Kidney epithelial cell (primary cell): ENCODE measurements at places on chromosomes 6 and 20. TPM values are rescaled to one million over a fixed set of nuclear protein-coding genes. Genes with fewer than 3 reads are reported as not detected.

- DNase-seq, result peak; percentile 4
Measured at GRCh38 chr6:95431637-95432228, 145.6 kb upstream of the MANEA start.

DNA sequence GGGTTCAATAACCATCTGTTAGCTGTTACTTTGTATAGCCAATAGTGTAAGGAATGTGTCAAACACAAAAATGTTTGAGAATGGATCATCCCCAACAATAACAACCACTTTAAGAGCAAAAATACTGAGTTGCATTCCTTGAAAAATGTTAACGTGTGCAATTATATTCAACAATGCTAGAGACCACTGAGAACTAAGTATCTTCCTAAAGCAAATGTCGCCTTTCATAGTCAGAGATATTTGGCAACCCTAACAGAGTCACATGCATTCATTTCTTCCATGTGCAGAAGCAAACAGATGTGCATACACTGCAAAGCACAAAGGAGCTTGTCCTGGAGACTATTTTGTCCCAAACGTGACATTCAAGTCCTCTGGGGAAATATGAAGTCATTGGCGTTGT is 448.6 kb downstream of the GJA1 start:
- no peak for DNase-seq

GRCh38 chr6:84442208-84442607 is 214.8 kb upstream of the CEP162 start:
- no peak for DNase-seq

The PPP1R14C gene
- 37.0 and 45.5 TPM in 2 replicates for total RNA-seq

DNA sequence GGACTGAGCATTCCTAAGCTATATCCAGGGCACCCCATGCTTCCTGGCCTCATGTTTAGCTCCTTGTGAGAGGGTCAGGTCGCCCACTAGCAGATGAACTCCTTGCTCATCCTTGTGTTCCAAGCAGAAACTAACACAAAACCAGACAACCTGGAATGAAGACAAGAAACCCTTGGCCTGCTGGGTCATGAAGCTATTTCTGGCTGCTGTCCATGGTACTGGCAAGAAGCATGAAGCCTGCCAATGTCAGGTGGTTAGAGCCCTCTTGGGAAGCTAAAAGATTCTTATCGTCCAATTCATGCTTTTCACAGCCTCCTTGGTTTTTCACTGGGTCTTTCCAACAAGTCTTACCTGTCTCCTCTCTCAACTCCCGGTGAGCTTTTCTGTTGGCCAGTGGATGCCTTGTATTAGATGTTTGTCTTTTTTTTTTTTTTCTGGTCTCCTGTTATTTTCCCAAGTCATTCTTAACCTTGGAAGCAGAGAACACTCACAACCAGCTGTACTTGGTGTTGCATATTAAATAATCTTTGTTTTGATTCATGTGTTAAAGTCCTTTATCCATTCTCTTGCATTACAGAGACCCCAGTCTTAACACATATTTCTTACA is 180.3 kb downstream of the ANKRD60 start:
- peak; percentile 10 for DNase-seq

The ZSCAN9 gene
- total RNA-seq, result 19.2 and 23.7 TPM in 2 replicates

DNA sequence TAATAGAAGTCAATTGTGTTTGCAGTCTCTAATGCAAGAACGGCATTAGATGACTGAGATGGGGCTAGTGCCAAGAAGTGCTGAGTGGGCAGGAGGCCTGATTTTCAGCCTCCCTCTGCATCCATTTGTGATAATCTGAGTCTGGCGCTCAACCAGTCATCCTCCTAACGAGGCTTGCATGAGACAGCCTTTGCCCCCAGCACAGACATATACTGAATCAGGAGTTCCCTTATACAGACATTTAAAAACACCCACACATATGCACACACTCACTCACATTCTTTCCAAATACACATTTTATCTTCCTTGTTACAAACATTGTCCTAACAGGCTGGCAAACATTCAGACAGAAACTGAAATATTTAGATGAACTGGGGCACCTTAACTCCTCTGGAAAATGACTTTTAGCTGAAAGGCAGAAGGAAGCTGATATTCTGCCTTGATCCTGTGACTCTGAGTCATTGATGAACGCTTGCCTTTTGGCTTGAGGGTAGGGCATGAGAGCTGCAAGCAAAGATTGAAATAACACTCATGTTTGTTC is 562.3 kb downstream of the DHX35 start:
- DNase-seq, result no peak

DNA sequence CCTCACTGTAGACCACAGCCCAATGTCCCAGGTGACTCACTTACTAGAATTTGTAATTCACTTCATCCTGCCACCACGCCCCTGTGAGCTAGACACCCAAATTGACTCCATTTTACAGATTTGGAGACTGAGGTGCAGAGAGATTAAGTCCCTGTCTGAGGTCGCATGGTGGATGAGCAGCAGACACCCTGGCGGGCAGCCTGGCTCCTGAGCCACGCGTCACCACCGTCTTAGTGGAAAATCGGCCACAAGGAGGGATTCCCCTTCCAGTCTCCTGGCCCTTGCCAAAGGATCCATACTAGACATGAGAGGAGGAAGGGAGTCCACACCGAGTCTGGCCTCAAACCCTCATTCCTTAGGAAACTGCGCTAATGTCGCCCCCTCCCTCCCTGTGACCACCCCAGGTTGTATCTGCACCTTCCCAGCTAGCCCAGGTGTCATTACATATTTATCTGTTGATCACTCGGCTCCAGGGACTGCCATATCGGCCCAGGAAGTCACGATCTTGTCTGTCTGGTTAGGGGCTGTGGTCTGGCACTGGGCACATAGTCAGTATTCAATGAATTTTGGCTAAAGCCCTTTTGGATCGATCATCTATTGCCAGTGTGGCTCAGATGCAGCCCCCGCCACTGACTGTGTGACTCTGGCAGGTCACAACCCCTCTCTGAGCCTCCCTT is 25.7 kb upstream of the PTGIS start:
- no peak for DNase-seq

The LZTS3 gene
- 10.4 and 11.3 TPM in 2 replicates for total RNA-seq

GRCh38 chr6:40936818-40937251 is 102.2 kb downstream of the UNC5CL start:
- DNase-seq, result peak; percentile 80

The SAYSD1 gene
- 10.5 and 11.3 TPM in 2 replicates for total RNA-seq

- no peak for DNase-seq
Measured at GRCh38 chr6:170248111-170248805, 42.6 kb downstream of the DLL1 start.

DNA sequence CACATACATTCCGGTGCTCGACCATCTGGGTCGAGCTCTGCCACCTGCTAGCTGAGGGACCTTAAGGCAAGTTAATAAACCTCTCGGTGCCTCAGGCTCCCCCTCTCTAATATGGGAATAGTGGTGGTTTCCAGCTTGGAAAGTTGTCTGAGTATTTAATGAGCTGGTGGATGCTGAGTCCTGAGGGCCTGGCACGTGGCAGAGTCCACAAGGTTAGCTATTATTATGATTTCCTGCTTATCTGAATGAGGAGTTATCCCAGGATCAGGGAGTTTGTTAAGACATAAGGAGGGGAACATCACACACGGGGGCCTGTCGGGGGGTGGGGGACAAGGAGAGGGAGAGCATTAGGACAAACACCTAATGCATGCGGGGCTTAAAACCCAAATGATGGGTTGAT is 80.1 kb upstream of the SLC22A23 start:
- DNase-seq, result no peak

DNA sequence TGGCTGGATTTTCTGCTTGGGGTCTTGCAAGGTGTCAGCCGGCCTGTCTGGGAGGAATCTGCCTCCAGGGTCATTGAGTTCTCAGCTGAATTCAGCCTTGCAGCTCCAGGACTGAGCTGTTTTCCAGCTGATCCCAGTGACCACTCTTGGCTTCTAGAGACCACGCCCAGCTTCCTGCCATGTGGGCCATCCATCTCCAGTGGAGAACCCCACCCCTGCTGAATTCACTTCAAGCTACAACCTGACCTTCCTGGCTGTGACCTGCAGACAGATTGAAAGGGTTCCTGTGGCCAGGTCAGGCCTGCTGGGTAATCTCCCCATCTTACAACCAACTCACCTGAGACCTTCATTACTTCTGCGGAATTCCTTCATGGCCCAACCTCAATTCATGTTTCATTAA is 26.5 kb upstream of the SYNDIG1 start:
- no peak for DNase-seq

DNA sequence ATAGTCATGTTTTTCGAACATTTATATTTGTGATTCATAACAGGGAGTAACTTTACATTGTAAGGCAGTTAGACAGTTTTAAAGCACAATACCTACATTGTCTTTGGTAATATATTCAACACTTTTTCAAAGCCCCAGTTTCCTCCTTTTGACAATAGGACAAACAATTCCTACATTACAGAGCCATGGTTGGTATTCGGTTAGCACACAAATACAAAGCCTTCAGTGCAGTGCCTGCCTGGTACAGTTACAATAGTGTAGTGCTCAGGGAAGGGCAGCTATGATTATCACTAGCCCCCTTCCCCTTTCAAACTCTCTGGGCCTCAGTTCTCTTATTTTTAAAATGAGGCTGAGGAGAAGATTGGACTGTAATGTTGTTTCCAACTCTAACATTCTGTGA is 207.8 kb downstream of the TPBG start:
- DNase-seq, result no peak

DNA sequence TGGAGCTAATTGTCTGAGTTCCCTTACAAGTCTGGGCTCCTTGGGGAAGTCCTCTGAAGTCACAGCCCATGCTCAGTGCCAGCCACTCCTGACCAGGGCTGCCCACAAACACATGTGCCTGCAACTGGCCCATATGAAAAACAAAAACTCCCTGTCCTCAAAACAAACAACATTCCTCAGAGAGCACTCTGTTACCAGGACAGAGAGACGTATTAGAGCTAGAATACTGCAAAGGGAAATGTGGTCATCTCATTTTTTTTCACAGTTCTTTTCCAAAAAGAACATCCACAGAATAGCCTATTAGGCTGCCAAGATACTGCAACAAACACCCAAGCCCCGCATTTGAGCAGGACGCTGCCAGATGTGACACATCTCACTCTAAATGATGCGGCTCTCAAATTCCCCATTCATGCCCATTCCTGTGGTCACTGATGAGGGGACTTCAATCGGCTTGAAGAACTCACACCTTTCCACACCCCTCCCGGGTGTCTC is 71.1 kb downstream of the SLC22A23 start:
- DNase-seq, result no peak

- no peak for DNase-seq
Measured at GRCh38 chr20:57274846-57275245, 8.4 kb upstream of the BMP7 start.

DNA sequence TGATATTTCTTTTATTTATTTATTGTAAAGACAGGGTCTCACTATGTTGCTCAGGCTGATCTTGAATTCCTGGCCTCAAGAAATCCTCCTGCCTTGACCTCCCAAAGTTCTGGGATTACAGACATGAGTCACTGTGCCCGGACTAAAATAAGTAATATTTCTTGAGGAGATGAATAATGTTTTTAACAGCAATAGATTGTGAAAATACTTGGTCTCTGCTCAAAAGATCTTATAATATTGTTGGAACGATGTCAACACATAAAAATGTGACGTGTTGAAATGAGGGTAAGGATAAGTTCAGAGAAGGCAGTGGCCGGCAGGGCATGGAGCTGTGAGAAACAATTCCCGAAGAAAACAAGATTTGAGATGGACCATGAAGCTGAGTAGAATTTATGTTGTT is 178.7 kb downstream of the GJA1 start:
- no peak for DNase-seq

The SLC24A3 gene
- total RNA-seq, result 0.08 TPM in 1 of 2 replicates, not detected in the other

The TFAP2C gene
- 0.17 and 0.41 TPM in 2 replicates for total RNA-seq

DNA sequence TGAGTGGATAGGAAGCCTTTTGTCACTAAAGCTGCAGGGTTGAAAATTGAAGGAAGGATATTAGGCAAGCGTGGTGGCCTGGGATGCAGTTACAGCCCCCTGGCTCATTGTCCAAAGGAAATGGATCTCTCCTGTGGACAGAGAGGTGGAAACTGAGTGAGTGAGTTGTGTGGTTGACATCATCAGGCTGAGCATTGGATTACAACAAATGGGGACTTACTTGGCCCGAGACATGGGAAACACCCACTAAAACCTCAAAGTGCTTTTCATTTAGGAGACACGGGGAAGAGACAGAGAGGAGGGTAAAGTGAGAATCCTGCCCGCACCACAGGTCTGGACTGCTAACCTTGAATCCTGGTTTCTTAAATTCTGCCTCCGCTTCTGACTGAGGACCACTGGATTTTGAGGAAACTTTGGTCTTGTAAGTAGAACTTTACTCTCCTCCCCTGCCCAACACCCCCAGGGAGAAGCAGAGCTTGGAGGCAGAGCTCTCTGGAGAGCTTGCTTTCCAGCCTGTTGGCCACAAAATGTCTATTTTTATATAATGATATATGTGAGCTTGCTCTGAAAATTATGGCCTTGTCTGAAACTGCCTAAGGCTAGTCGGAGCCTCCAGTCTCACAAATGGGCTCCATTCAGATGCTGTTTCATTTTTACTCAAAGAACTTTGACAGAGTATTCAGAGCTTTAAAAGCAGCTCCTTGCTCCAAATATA is at the start of gene PKIG:
TSS of gene PKIG (plus strand) at position 269 of the 715 bp plus-strand sequence. CDS start 31,978 bp downstream, outside the sequence.
- DNase-seq, result no peak

DNA sequence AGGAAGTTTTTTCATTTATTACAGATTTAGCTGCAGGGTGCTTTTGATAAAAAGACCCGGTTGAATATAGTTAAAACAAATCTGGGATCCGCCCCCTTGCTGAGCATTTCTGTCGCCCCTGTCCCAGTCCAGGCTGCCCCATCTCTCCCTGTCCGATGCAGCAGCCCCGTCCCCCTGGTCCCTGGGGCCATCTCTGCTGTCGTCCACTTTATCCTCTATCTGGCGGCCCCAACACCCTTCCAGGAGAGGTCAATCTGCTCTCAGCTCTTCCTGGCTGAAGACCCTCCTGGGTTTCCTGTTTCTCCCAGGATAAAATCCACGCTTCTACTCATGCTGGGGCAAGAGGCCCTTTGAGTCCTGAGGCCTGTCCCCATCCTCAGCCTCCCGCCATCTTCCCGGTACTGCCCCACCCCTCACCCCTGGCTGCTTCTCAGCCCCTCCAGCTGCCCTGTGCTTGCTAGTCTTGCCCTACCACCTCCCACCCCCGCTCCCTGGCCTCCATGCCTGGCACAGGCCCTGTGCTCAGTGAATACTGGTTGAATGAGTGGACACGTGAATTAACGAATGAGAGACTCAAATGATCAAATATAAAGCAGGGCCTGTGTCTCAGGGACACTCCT is 16.0 kb upstream of the PHACTR3 start:
- DNase-seq, result no peak

DNA sequence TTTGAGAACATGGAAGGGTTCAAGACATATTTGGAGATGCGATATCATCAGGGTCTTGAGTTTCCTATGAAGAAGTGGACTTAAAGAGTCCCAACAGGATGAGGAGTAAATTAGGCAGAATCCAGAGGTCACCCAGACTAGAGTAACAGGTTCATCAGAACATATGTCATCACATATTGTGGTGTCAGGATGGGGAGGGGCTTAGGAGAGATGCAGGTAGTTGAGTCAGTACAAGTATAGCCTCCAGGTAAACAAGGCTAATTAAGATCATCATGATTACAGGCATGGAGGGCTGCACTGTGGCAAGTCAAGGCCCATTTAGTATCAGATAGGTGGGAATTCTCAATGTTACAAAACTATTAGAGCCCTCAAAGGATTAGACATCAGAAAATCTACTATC is 90.1 kb upstream of the PAK5 start:
- DNase-seq, result no peak

The FNDC1 gene
- 1.0 and 1.3 TPM in 2 replicates for total RNA-seq
